Aorta (tissue), 5 donors: ENCODE measurements at places on chromosomes 11 and 22. TPM values are rescaled to one million over a fixed set of nuclear protein-coding genes. Genes with fewer than 3 reads are reported as not detected.

The OR8A1 gene
- not detected for total RNA-seq

- DNase-seq, result no peak
Observed at GRCh38 chr11:36558571-36559413, 9.0 kb upstream of the RAG1 start.

DNA sequence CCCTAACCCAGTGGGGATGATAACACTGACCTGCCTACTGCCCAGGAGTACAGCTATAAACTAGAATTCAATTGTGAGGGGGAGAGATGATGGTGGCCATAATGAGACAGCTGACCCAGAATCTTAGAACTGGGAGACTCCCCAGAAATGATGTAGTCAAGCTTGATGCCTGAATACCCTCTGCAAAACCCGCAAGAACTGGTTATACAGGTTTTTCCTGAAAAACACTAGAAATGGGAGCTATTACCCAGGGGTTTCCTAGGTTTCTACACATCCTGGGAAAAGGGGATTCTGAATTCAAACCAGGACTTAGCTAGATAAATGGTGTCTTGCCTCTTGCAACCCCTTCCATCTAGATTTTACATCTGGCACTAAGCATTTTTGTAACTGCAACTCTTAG lies 113.8 kb upstream of the NARS2 start:
- DNase-seq, result no peak

GRCh38 chr11:106281455-106282173 lies 204.2 kb downstream of the AASDHPPT start:
- no peak for DNase-seq
